Endothelial cell of coronary artery (primary cell): ENCODE measurements at places on chromosomes 12 and 14. TPM values are rescaled to one million over a fixed set of nuclear protein-coding genes. Genes with fewer than 3 reads are reported as not detected.

RHOJ gene
- 96.6 and 112 TPM in 2 replicates for total RNA-seq

RARG gene
- total RNA-seq: 4.0 and 8.5 TPM in 2 replicates

CCDC196 gene
- not detected in 2 replicates for total RNA-seq

DACT1 gene
- 0.18 and 2.0 TPM in 2 replicates for total RNA-seq

SYNE3 gene
- total RNA-seq: 4.5 and 6.3 TPM in 2 replicates

PTPRQ gene
- total RNA-seq: 0.28 TPM in 1 of 2 replicates, not detected in the other

ZNF891 gene
- total RNA-seq: 0.54 and 1.0 TPM in 2 replicates

TSPAN9 gene
- total RNA-seq: 58.6 and 64.8 TPM in 2 replicates
